ENCODE measurements at places on chromosomes 3 and 15.

DNA sequence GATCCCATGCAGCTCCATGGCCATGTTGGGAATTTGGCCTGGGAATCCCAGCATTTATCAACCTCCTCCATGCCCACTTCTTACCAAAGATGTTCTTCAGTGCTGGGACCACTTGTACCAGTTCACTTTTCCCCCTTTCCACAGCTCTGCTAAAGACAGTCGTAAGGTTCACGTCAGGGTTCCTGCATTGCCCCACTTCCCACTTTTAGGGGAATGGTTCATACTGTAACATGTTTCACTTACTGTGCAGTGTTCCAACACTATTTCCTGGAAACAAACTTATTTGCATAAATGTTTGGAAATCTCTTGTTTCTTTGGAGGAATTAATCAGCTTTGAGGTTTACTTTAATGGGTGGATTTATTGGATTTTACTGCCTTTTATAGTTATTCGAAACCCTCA, 17.0 kb downstream of the APH1B start:
- H3K4me3 ChIP-seq = no peak overlapping the region
- DNase-seq = no peak
- no peaks in the 10 kb centered on the region for H3K27me3 ChIP-seq
- peaks cover 28% of the 10 kb centered on the region for H3K36me3 ChIP-seq

DNA sequence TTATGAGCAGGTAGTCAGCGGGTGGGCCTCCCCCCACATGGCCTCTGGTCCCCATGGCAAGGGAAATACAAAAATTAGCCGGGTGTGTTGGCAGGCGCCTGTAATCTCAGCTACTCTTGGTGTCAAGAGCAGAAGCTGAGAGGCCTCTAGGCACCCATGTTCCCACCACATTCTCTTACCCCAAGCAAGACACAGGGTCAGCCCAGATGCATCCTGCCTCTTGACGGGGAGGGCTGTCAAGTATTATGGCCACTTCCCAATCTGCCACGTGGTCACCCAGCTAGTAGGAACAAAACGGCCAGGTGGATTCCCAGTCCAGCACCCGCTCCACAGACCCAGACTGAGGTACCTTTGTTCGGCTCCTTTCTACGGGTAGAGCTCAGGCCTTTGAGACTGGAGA, 16.2 kb upstream of the SLC6A6 start:
- H3K27me3 ChIP-seq = no peaks in the 10 kb centered on the region
- H3K27ac ChIP-seq = no peak overlapping the region
- DNase-seq = no peak
- H3K4me3 ChIP-seq = no peak overlapping the region

GRCh38 chr3:141603473-141604035, 116.7 kb downstream of the RASA2 start:
- H3K4me1 ChIP-seq = no peaks in the 10 kb centered on the region
- DNase-seq = no peak
- no peak overlapping the region for H3K4me3 ChIP-seq
- H3K27ac ChIP-seq = no peak overlapping the region
- H3K27me3 ChIP-seq = no peaks in the 10 kb centered on the region
- no peaks in the 10 kb centered on the region for H3K36me3 ChIP-seq

DNA sequence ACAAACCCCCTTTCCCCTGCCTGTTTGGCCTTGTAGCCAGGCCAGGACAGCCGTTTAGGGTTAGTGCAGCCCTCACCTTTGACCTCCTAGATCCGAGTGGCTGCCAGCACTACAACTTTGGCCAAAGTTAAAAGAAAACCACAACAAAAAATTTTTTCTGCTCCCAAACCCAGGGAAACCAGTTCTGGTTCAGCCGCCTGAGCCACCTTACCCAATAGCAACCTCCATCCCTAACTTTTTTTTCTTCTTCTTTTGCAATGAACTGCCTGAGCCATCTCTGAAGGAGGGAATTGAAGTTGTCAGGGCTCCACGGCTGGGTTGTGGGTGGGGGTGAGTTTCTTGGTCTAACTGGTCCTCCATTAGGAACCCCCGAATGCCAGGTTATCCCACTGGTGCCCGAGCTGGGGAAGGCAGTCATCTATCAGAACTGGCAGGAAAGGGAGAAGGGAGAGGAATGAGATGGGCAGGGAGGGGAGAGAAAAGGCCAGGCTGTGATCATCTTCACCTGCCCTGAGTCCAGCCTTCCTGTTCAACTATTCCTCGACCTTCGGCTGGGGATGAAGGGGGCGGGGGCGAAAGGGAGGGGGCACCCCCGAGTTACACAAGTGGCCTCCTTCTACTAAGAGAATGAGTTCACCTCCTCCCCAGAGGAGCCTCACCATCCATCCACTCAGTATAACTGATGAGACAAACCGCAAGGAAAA, 6.2 kb upstream of the NR2F2 start:
- no peaks in the 10 kb centered on the region for H3K36me3 ChIP-seq
- no peaks in the 10 kb centered on the region for H3K4me1 ChIP-seq
- H3K27me3 ChIP-seq = peaks cover 24% of the 10 kb centered on the region
- no peak for DNase-seq
- peak overlapping the region; percentile 77 for H3K27ac ChIP-seq

- H3K27ac ChIP-seq = no peak overlapping the region
- H3K4me3 ChIP-seq = no peak overlapping the region
- H3K36me3 ChIP-seq = no peaks in the 10 kb centered on the region
- no peak for DNase-seq
- peaks cover 21% of the 10 kb centered on the region for H3K4me1 ChIP-seq
- H3K27me3 ChIP-seq = no peaks in the 10 kb centered on the region
These were observed 25.0 kb downstream of the ADAM10 start for GRCh38 chr15:58724466-58724865.

All from psoas muscle (tissue), 8 donors.